ENCODE measurements at places on chromosomes 13 and 19.

- DNase-seq: no peak
Measured at GRCh38 chr13:41639955-41640780, 182.8 kb downstream of the RGCC start.

- no peak for DNase-seq
Measured at GRCh38 chr13:47826471-47826870, 174.6 kb downstream of the SUCLA2 start.

GRCh38 chr13:30359991-30360390, 52.6 kb upstream of the KATNAL1 start:
- no peak for DNase-seq

DNA sequence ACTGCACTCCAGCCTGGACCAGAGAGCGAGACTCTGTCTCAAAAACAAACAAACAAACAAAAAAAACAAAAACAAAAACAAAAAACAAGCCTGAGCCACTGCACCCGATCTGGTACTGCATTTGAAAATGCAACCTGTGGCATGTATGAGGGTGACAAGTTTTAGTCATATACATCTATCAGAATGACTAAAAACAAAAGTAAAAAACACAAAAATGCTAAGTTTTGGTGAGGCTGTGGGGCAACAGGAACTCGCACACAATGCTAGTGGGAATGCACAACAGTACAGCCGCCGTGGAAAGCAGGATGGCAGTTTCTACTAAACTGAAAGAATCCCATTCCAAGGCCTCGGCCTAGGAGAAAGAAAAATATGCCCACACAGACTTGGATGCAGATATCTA, 7.8 kb downstream of the EBPL start:
- no peak for DNase-seq

DNA sequence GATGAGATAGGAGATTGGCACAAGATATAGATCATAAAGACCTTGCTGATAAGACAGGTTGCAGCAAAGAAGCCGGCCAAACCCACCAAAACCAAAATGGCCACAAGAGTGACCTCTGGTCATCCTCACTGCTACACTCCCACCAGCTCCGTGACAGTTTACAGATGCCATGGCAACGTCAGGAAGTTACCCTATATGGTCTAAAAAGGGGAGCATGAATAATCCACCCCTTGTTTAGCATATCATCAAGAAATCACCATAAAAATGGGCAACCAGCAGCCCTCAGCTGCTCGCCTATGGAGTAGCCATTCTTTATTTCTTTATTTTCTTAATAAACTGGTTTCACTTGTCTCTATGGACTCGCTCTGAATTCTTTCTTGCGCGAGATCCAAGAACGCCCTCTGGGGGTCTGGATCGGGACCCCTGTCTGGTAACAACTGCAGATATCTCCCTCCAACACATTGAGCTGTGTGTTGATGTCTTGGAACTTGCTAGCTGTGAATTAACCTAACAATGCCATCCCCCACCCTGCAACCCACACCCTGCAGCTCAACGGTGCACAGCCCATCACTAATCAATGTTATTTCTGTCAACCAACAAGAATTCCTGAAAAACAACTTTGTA, 27.1 kb upstream of the GRTP1 start:
- no peak for DNase-seq

GRCh38 chr19:1411255-1412191, 4.1 kb downstream of the DAZAP1 start:
- no peak for DNase-seq

- no peak for DNase-seq
Measured at GRCh38 chr13:63299866-63300394, 1884.3 kb upstream of the PCDH20 start.

GRCh38 chr13:48828962-48829411, 146.7 kb upstream of the FNDC3A start:
- no peak for DNase-seq

- DNase-seq: no peak
Measured at GRCh38 chr13:41561170-41561569, 103.8 kb downstream of the RGCC start.

GRCh38 chr13:25625414-25625813, 253.6 kb downstream of the ATP8A2 start:
- no peak for DNase-seq

GRCh38 chr19:17378271-17378670, 1.1 kb upstream of the PLVAP start:
- DNase-seq: no peak

GRCh38 chr19:13399746-13400145, 106.5 kb downstream of the CACNA1A start:
- no peak for DNase-seq

- no peak for DNase-seq
Measured at GRCh38 chr19:50147462-50148423, 15.3 kb downstream of the IZUMO2 start.

- DNase-seq: peak; percentile 49
Measured at GRCh38 chr19:797528-798414, 519 bp downstream of the PTBP1 start.

DNA sequence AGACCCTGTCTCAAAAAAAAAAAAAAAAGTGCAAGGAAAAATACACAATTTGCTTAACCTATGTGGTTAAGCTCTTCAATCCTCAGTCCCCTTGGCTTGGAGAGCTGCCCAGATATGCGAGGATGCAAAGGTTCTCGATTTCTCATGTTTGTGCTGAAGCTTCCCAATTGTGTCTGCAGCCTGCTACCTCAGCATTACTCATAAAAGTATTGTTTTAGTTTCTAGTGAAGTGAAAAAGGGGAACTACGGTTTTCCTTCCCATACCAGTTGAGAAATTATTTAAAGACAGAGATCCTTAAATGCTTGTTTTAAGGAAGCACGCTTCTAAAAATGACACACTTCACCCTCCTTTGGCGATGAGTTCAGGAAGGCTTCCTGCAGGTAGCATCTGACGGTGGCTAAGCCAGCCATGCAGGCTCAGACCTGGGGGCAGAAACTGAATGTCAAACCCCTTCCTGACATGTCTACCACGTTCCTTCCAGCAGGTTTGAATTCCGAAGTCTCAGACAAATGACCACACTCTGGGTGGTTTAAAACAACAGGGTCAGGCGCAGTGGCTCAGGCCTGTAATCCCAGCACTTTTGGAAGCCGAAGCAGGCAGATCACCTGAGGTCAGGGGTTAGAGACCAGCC, 47.9 kb downstream of the RUBCNL start:
- DNase-seq: peak; percentile 87

DNA sequence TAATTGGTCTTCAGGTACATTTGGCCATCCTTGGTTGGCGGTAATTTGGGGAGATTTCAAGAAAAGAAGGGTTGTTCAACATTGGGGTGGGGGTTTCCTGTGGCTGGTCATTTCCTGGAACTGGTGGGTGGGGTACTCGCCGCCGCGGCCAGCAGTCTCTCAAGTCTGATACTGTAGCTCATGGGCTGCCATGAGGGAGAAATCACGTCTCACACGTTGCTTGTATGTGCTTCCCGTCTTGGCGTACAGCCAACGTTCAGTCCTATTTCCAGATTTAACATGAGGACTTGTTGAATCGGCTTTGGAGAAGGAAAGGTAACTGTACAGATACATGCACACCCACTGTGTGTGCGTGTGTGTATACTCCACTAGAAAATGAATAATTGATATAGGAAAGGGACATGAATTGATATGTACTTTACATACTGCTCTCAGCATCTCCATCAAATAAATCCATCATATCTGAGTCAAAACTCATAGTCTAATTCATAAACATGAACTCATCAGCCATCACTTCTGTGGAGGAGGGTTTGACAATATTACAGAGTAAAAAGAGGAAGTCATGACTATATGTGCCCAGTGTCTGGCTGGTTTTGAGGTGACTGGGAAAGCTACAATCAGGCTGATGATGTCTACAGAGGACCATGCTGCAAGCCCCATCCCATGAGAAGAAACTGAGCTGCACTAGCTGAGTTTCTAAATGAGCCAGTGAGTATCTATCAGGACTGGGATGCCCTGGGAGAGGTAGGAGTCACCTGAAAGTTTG, 418.1 kb downstream of the TSHZ3 start:
- no peak for DNase-seq

DNA sequence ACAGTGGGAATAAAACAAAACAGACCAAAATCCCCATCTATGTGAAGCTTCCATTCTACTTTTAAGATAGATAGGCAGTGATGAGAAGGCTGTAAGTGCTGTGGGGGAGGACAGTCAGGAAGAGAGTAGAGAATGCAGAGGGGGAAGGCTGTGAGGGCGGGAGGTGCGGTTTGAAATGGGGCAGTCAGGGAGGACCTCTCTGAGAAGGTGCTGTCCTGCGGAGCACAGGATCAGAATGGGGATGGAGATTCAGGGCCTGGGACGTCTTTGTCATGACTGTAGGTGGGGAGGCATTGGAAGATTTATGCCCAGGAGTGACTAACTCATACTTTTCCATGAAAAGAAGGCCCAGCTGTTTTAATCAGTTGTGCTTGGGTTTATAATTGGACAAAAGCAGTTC, 3.9 kb upstream of the GPR183 start:
- no peak for DNase-seq

DNA sequence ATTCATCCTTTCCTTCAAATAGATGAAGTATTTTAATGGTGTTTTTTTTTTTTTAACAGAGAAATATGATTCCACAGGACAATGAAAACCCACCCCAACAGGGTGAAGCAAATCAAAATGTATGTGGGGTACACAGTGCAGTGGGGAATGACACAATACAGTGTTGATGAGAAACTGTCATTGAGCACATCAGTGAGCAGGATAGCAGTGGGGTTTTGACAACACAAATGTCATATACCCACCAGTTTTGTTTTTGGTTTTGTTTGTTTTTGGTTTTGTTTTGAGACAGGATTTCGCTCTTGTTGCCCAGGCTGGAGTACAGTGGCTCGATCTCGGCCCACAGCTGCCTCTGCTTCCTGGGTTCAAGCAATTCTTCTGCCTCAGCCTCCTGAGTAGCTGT, 29.2 kb downstream of the ZNF844 start:
- no peak for DNase-seq

DNA sequence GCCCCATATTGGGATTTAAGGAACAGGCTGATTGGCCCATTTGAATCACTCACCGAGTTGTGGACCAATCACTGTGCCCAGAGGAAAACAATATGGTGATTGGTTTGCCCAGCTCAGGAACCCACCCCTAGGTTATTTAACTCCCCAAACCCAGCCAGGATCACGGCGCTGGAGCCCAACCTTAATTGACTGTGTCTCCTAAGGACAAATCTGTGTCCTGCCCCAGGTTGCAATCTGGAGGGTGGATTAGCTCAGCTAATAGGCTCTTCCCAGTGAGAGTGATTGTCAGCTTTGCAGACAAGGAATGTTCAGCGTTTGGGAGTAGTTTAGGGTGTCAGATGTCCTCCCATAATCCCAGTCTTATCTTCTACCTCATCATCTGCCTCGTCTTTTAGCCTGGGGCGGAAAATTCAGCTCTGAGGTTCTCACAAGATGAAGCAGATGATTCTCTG, 3.5 kb upstream of the ZNF358 start:
- no peak for DNase-seq

DNA sequence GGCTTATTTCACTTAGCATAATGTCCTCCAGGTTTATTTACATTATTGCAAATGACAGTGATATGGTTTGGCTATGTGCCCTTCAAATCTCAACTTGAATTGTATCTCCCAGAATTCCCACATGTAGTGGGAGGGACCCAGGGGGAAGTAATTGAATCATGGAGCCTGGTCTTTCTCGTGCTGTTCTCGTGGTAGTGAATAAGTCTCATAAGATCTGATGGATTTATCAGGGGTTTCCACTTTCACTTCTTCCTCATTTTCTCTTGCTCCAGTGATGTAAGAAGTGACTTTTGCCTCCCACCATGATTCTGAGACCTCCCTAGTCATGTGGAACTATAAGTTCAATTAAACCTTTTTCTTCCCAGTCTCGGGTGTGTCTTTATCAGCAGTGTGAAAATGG, 109.6 kb downstream of the VWA8 start:
- DNase-seq: no peak

GRCh38 chr19:45975306-45976070, 1.8 kb upstream of the NOVA2 start:
- no peak for DNase-seq

GRCh38 chr13:100230769-100231149, 141.9 kb downstream of the PCCA start:
- DNase-seq: no peak

DNA sequence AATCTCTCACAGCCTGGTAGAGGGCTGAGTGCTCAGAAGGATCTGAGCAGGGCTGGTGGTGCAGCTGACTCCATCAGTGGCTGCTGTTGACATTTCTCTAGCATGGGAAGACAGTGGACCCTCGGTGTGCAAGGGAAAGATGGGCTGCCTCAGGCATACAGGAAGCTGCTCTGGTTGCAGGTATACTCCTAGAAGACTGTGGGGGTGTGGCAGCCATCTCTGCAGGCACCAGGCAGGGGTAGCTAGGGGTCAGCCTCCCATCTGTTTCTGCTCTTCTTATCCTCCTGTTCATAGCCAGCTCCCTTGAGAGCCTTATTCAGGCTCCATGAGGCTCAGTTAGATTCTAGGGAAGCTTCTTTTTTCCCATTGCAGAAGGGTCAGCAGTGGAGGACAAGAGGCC, 475.5 kb downstream of the TSHZ3 start:
- DNase-seq: no peak

DNA sequence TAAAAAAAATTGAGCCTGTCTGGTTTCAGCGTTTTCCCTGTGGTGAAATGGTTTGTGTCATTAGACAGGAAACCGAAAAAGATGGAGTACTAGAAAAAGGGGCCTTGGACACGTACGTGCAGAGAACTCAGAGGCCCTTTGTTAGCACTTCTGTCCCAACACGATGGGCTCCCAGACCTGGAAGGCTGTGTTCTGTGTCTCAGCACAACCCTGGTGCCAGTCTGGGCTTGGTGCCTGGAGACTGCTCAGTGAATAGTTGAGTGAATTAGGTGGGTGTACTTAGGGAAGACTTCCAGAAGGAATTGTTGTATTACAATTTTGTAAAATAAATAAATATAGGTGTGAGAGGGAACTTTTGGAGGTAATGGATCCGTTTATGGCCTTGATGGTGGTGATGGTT, 8.7 kb downstream of the ZNF71 start:
- no peak for DNase-seq

DNA sequence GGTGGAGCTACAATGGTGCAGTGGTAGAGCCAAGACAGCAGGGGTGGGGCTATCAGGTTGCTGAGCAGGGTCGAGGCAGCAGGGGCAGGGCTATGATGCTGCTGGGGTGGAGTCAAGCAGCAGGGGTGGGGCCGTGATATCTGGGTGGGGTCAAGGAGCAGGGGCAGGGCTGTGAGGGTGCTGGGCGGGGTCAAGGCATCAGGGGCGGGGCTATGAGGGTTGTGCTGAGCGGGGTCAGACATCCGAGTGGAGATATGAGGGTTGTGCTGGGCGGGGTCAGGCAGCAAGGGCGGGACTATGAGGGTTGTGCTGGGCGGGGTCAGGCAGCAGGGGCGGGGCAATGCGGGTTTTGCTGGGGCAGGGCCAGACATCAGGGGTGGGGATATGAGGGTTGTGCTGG, 14.7 kb downstream of the HCN2 start:
- DNase-seq: no peak

- no peak for DNase-seq
Measured at GRCh38 chr13:113573065-113573464, 11.5 kb upstream of the TFDP1 start.

- no peak for DNase-seq
Measured at GRCh38 chr13:113544896-113545295, 39.7 kb upstream of the TFDP1 start.

- peak; percentile 99 for DNase-seq
Measured at GRCh38 chr19:51546650-51547396, 15.4 kb upstream of the SIGLEC6 start.

- DNase-seq: no peak
Measured at GRCh38 chr19:13398780-13399726, 107.2 kb downstream of the CACNA1A start.

- DNase-seq: no peak
Measured at GRCh38 chr13:80706164-80706471, 365.2 kb upstream of the SPRY2 start.
